ENCODE measurements at places on chromosomes 4 and X.
A peak's percentile ranks its signal among the peaks of the same experiment; 100 is the strongest.

DNA sequence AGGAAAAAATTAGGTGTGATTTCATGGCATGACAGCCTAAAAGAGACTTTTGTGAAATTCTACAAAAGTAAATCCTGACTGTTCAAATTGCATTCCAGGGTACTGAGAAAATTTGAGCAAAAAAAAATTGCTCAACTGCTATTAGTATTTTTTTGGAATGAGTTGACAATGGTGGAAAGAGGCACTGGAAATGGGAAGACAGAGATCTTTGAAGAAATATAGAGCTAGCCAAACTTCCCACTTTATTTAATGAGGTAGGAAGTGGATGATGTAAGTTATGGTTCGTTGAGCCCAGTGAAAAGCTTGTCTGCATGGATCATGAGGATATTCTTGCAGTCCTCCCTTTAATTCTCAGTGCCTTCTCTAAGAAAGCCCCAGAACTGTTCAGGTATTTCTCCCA, 183.8 kb downstream of the PTTG2 start:
- no peak for DNase-seq

DNA sequence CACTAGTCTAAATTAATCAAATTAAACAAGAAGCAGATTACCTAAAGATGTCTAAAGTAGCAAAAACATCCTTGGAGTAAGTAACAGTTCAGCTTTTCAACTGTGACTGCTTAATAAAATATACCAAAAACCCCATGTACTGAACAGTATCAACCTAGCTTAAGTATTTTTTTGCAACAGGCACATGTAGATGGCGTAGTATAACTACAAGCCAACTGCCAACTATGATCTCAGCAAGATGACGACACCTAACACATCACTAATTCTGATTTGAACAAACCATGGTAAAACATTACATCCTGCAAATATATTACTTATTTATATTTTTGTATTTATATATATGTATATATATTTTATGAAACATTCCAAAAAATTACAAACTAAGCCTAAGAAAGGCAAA, 24.5 kb downstream of the DHX15 start:
- no peak for DNase-seq

GRCh38 chr4:37567836-37568235, 118.3 kb downstream of the RELL1 start:
- DNase-seq: no peak

DNA sequence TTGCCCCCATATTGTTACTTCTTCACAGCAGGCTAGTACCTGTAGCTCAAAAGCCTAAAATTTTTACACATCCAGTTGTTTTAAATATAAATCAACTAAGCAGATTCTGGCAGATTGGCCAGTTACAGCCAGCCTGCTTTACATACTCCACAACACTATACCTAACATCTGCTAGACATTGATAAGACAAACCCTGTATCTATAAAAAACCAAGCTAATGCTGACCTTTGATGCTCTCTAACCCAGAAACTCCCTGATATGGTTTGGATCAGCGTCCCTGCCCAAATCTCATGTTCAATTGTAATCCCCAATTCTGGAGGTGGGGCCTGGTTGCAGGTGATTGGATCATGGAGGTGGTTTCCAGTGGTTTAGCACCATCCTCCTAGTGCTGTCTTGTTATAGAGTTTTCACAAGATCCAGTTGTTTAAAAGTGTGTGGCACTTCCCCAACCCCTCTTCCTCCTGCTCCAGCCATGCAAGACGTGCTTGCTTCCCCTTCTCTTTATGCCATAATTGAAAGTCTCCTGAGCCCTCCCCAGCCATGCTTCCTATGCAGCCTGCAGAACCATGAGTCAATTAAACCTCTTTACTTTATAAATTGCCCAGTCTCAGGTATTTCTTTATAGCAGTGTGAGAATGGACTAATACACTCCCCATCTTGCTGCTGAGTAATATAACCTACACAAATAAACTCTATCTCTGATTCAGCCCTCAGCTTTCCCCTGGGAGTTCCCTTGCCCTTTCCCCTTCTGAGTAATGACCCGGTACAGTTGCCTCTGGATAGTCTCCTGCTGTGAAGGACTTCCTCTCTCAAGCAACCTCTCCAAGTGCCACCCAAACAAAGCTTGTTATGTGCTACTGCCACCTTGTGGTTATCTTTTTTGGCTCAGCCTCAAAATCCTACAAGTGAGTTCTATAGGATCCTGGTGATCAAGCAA, 39.6 kb downstream of the ZCCHC13 start:
- DNase-seq: peak; percentile 27

- DNase-seq: no peak
Observed at GRCh38 chr4:16264798-16265197, 38.5 kb upstream of the TAPT1 start.

DNA sequence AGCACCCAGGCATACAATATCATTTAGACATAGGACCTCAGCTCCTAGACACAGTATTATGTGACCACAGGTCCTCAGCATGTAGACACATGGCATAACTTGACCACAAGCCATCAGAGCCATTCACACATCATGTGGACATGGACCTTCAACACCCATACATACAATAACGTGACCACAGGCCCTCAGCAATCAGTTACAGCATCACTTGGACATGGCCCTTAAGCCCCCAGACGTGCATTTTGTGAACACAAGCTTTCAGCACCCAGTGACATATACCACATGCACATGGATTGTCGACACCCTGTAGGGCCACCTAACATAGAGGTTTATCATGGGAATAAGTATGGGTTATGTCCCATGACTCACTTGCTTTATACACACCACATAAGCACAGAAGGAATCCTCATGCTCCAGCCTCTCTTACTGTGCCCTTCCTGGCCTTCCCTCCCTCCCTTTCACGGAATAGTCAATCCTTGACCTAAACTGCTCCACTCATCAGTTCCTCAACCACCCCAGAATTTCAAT, 1.9 kb downstream of the TSPYL2 start:
- no peak for DNase-seq

DNA sequence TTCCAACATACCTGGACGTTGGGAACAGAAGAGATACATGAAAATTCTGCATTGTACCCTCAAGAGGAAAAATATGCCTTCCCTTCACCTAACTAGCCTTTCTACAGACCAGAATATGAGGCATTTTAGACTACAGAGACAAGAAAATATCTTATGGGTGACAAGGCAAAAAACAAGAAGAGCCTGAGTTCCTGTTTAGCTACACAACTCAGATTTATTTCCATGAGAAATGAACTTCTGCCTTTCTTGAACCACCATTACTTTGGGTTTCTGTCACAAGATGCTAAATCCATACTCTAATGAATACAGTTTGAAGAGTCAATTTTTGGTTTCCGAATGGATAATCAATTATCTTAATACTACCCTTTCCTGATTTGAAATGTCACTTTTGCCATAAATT, 18.7 kb downstream of the RCHY1 start:
- DNase-seq: no peak

DNA sequence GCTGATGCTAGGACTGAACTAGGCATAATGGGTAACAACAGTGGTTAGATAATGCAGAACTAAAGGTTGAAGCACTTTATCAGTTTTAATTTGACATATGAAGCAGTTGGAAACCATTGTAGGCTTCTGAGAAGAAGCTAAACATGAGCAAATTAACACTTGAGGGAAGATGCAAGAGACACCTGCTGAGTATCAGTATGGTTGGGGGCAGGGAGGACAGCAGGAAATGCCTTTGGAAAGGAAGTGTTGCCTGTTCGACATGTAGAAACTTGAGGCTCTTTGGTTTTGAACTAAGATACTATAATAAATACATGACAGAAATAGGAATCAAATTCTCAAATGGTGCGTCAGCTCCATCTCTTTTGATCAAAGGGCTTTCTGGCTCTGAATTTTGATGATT, 115.6 kb downstream of the FHIP1A start:
- DNase-seq: no peak

DNA sequence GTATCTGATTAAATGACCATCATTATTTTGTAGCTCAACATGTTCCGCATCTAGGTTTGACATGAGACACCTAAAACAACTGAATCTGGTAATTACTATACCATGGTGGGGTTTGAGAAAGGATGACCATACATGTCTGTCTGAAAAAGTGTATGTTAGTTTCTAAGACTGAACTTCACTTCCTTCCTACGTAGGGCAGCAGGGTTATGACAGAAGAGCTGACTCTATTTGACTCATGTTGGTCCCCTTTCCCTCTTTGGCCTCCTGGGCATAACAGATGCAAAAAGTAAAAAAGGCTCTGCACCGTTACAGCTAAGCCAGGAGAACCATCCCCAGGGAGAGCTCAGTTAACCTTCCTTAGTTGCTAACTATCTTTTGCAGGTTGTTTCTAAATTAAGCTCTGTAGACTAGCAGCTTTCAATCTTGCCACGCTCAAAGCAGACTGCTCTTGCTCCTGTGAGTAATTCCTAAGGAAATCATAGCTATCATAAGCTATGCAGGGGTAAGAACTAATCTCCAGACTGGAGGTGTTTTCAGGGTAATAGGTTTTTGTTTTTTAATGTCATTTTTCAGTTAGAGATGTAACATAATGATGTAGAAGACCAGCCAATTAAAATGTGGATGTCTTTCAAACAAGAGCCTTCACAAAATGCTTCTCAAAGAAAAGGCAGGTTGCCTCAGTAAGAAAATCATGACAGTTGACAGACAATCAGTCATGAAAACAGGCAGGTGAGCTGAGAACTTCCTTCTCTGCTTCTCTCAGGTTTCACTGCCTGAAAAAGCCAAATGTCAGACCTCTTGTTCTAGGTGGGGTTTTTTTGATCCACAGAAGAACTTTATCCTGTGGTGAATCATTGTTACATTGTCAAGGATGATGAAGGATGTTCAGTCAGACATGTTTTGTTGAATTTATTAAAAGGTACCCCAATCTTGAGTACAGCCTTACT, 66.9 kb upstream of the DAPP1 start:
- no peak for DNase-seq

DNA sequence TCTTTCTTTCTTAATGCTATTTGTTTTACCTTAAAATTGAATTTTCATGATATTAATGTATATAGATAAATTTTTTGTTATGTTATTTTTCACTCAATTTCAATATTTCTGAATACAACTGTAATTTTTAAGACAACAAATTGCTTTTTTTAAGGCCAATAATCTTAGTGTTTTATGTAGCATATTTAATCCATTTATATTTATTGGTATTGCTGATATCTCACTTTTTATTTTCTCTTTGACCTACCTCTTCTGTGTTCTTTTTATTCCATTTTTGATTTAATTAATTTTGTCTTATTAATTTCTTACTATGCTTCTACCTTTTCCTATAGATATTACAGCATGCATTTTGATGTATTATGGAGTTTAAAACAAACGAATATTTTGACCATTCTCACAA, 460.1 kb upstream of the AGA start:
- no peak for DNase-seq
